ENCODE measurements at places on chromosomes 6 and 20.

DNA sequence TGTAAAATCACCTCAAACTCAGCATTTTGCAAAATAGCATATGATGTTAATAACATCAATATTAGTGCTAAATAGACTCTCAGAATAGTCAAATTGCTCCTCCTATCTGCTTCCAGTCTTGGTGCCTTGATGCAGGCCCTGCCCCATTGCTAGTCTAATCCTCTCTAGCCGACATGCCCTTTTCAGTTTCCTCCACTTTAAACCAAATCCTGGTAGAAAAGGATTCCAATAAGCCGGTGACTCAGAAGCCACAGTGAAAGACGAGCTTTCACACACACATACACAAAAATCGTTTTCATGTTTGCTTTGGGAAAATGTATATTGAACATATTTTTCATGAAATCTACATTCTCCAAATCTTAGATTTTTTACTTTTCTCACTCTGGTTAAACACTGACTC, 203.1 kb downstream of the LMBRD1 start:
- no peak for ATAC-seq

DNA sequence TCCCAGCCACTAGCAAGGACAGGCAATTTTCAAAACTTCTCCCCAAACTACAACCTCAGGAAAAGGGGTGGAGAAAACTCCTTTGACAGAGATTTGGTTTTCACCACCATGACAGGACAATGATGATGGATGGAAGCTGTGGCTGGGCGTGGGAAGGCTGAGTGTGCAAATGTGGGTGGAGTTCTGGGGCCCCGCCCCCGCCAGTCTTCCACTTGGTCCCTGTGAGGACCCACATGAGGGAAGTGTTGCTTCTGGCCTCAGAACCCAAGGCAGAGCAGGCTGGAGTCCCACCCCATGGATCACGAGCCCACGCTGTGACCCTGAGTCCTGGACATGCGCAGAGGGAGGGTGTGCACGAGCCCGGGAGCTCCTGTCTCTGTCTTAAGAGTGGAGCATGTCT, 21.5 kb upstream of the MRGBP start:
- no peak for ATAC-seq

DNA sequence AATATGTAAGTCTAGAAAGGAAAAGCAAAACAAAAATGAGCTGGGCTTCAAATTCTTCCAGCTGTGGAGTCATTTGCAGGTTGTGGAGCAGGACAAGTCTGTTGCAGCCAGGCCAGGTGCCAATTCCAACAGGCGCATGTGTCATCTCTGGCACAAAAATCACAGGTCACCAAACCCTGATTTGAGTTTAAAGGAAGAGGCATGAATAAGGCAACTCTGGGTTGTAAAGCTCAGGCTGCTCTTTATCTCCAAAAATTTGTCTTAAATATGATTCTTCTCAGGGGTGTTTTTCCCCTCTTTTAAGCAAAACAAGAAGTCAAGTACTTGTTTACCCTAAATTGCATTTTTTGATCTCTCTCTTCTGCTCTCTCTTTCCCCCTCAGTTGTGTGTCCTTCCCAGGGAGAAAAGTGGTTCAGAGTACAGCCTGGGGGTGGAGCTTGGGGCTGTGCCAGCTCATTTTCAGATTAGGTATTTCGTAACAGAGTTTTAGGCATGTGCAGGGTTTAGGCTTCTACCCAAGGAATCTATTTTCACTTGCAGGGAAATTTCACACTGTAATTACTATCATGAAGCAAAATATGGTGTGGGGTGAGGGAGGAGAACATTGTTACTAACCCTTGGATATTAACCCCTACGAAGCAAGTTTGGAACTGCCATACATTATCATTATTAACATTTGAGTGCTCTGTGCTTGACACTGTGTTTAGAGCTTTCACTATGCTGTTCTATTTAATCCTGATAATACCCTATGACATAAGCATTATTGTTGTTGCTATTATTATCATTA, 8.3 kb upstream of the NCOA3 start:
- ATAC-seq, result peak; percentile 88

GRCh38 chr20:62704341-62704948, 4.2 kb upstream of the NTSR1 start:
- peak; percentile 81 for ATAC-seq

GRCh38 chr6:17204533-17204932, 76.6 kb upstream of the RBM24 start:
- no peak for ATAC-seq

- ATAC-seq, result no peak
These were observed 31.6 kb downstream of the CBFA2T2 start for GRCh38 chr20:33521461-33521860.

DNA sequence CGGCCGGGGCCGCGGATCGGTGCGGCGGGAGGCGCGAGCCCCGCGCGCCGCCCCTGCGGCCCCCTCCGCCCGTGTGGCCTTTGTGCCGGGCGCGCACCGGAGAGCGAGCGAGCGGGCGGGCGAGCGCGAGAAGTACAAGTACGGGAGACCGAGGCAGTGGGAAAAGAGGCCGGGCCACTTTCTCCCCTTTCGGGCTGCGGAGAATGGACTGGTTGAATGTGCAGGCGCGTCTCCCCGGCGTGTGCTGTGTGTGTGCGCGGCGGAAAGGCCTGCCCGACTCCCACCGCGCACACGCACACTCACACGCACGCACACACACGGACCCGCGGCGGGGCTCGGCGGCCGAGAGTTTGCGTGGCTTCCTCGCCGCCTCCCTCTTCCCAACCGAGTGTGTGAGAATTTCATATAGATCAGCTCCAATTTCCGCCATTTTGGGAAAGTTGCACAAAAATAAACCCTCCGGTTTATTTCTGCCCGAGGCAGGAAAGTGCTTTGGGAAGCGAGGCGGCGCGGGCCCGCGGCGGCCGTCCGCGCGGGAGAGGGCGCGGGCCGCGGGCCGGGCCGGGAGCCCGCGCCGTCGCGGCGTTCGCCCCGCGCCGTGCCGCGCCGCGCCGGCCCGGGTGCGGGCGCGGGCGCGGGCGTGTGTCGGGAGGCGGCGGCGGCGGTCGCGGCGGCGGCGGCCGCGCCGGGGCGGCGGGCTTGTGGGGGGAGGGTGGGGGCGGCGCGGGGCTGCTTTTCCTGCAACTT, 1.1 kb downstream of the L3MBTL3 start:
- peak; percentile 4 for ATAC-seq

- ATAC-seq, result peak; percentile 81
These were observed 43.4 kb upstream of the RNF144B start for GRCh38 chr6:18343741-18344140.

- ATAC-seq, result no peak
These were observed 122.4 kb downstream of the IPCEF1 start for GRCh38 chr6:154234019-154234772.

GRCh38 chr6:101392586-101393230, 800 bp upstream of the GRIK2 start:
- peak; percentile 49 for ATAC-seq

- ATAC-seq, result no peak
These were observed 11.8 kb downstream of the HLA-B start for GRCh38 chr6:31345026-31345730.

DNA sequence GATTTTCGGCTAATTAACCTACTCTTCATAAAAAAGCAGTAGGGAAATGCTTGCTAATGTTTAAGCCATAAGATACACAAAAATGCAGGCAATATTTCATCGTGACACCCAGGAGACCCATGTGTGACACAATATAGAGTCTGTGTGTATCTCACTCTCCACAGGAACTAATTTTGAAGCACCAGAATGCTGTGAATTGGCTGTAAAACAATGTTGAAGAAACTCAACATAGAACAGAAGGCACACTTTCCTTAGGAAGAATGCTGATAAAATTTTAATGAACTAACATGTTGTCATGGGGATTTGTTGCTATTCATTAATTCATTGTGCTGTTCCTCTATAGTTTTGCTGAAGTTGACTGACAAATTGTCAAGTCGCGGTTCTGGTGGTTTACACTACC, 249.4 kb upstream of the TFAP2D start:
- no peak for ATAC-seq

GRCh38 chr6:35220711-35221110, 7.0 kb downstream of the SCUBE3 start:
- ATAC-seq, result no peak

- ATAC-seq, result peak; percentile 90
These were observed 32.9 kb upstream of the LGSN start for GRCh38 chr6:63352544-63353285.

DNA sequence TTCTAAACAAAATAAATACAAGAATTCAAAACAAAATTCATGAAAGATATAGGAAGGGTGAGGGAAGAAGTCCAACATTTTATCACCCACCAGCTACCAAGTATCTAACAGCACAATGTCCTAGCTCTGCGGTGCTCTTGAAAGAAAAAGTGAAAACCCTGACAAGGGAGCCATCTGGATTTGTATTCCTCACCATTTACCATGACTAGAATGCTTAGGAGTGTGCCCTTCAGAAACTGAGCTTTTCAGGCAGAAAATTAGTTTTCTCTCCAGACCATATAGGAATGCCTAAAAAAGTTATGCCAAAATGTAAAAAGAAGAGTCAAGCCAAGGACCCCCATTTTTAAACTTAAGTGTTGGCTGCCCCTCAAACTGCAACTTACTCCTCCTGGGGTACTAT, 4.5 kb downstream of the SNX5 start:
- ATAC-seq, result no peak

GRCh38 chr6:109351231-109352130, 30.8 kb downstream of the CD164 start:
- ATAC-seq, result no peak

DNA sequence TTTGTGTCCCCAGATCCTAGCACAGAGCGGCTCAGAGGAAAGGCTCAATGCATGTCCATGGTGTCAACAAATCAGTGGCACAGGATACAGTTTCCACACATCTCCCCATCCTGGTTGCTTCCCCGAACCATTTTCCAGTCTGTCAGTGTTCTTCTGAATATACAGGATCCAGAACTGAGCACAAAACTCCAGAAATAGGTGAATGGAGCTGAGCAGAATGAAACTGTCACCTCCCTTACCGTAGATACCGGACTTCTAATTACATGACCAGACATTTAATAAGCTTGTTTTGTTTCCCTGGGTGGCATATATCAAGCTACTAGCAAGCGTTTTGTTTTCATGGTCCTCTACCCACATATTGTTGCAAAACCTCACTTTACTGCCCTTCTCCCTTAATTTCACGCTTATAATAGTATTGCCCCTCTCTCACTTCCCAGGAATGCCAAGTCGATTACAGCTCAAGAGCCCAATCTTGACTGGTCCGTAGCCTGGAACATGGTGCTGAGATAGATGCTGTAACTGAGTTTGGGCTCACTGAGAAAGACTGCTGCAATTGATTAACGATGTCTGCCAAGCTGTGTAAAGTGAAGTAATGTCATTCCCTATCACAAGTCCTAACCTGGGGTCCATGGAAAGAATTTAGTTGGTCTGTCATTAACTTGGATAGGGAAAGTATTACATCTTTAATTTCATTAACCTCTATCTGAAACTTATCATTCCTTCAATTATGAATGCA, 12.0 kb upstream of the SCRT2 start:
- no peak for ATAC-seq

- ATAC-seq, result no peak
These were observed 210.6 kb downstream of the DLL1 start for GRCh38 chr6:170080169-170080827.

GRCh38 chr6:119040229-119040628, 38.2 kb downstream of the FAM184A start:
- no peak for ATAC-seq

DNA sequence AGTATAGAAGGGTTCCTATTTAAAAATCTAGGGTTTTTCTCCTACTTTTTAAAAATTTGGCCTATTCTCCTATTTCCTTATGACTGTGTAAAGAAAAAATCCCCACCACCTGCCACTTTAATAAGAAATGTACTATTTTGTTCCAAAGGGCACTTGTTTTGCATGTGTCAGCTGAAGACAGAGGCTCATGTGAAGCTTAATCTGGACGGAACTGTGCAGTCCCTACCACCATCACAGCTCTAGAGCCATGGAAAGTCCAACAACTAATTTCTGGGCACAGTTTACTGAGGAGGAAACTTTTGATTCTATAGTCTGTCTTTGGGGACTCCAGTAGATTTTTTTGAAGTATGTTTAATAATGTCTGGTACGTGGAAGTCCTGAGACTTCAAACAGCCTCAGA, 60.0 kb upstream of the AHI1 start:
- ATAC-seq, result no peak

DNA sequence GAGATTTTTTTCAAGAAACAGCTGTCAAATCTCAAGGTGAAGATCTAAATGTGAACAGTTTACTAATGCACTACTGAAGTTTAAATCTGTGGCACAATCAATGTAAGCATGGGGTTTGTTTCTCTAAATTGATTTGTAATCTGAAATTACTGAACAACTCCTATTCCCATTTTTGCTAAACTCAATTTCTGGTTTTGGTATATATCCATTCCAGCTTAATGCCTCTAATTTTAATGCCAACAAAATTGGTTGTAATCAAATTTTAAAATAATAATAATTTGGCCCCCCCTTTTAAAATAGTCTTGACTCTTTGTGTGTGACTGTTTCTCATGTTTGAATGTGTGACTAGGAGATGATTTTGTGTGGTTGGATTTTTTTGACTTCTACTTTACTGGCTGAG, 4.0 kb downstream of the PNRC1 start:
- ATAC-seq, result no peak

- no peak for ATAC-seq
These were observed 20.2 kb upstream of the NCR2 start for GRCh38 chr6:41315203-41315602.

DNA sequence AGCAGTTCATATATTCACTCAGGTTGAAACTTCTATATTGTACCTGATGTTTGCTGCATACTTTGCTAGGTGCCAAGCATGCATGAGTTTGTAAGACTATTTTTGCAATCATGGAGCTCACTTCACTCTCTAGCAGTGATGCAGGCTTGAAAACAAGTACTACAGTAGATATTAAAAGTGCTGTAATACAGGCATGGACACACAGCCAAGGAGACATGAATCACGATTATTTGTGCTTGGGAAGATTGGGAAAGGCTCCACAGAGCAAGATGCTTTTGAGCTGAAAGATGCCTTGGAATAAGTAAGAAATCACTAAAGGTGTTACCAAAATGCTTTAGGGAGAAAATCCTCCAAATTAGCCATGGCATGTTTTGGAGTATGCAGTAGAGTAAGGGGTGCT, 427.4 kb downstream of the UTRN start:
- ATAC-seq, result no peak

- no peak for ATAC-seq
These were observed 170.6 kb upstream of the AGPAT4 start for GRCh38 chr6:161444464-161444863.

DNA sequence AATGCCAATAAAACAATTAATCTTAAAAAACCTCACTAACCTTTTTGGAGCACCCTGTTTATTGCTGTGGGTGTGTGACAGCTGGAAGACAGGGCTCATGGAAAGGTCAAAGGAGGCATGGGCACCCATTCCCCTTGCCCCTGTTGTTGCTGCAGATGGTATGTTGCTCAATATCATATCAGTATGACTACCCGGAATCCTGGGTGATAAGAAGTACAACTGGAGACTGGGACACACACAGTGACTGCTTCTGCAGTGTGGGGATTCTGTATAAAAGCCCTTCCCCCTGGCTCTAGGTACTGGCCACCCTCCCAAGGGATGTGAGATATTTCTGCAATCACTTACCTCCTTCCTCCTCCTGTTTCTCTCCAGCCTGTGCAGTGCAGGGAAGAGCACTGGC, 47.3 kb upstream of the IL20RA start:
- no peak for ATAC-seq

Measured in SK-N-SH treated with all-trans-retinoic acid at 6 μM for 48 hours (cell line).